ENCODE measurements at places on chromosomes 2 and 18. TPM values are rescaled to one million over a fixed set of nuclear protein-coding genes. Genes with fewer than 3 reads are reported as not detected.
A peak's percentile ranks its signal among the peaks of the same experiment; 100 is the strongest.

- H3K36me3 ChIP-seq = peaks cover 3% of the 10 kb centered on the region
- peaks cover 16% of the 10 kb centered on the region for H3K4me1 ChIP-seq
- no peak for DNase-seq
- H3K27me3 ChIP-seq = no peaks in the 10 kb centered on the region
- H3K27ac ChIP-seq = no peak overlapping the region
These were observed 8.2 kb downstream of the IL1A start for GRCh38 chr2:112776113-112776512.

DNA sequence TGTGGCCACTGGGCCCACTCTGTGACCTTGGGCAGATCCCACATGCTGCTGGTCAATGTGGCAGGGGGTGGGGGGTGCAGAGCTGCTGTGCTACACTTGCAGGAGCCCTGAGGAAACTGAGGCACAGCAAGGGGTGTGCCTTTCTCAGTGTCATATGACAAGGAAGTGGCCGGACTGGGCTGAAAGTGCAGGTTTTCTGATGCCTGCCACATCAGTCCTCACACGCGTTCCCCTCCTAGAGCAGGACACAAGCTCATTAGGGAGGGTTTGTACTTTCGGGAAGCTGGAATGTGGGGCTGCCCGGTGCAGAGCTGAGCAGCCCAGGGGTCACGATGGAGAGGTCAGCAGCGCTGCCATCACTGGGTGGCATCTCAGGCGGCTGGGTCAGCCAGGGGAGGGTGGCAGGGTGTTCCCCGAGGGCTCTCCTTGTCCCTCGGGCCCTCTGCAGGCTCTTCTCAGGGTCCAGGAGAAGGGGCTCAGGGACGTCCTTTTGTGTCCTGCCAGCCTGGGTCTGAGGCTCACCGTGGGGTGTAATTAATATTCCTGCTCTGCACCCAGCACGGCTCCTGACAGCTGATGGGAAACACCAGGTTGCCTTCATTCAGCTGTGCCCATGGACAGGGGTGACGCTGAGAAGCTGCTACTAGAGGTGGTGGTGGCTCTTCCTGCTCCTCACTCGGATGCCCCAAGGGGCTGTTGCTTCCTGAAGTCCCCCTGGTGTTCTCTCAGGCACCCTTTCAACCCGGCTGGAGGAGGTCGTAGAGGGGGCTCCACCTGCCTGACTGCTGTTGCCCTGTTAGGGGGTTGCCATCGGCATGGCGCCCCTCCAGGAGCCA, 62.1 kb upstream of the HDAC4 start:
- no peak overlapping the region for H3K4me3 ChIP-seq
- no peak for DNase-seq
- H3K27ac ChIP-seq = no peak overlapping the region
- no peaks in the 10 kb centered on the region for H3K27me3 ChIP-seq
- H3K4me1 ChIP-seq = peaks cover 11% of the 10 kb centered on the region

GRCh38 chr2:8242739-8243138, 439.1 kb upstream of the ID2 start:
- H3K4me3 ChIP-seq = no peak overlapping the region
- no peak overlapping the region for H3K27ac ChIP-seq
- peaks cover 36% of the 10 kb centered on the region for H3K4me1 ChIP-seq
- H3K36me3 ChIP-seq = no peaks in the 10 kb centered on the region
- no peak for DNase-seq

- no peak overlapping the region for H3K27ac ChIP-seq
- H3K4me1 ChIP-seq = peaks cover 12% of the 10 kb centered on the region
- H3K36me3 ChIP-seq = no peaks in the 10 kb centered on the region
- H3K4me3 ChIP-seq = no peak overlapping the region
- H3K27me3 ChIP-seq = no peaks in the 10 kb centered on the region
These were observed 269.0 kb downstream of the ICOS start for GRCh38 chr2:204205538-204205937.

DNA sequence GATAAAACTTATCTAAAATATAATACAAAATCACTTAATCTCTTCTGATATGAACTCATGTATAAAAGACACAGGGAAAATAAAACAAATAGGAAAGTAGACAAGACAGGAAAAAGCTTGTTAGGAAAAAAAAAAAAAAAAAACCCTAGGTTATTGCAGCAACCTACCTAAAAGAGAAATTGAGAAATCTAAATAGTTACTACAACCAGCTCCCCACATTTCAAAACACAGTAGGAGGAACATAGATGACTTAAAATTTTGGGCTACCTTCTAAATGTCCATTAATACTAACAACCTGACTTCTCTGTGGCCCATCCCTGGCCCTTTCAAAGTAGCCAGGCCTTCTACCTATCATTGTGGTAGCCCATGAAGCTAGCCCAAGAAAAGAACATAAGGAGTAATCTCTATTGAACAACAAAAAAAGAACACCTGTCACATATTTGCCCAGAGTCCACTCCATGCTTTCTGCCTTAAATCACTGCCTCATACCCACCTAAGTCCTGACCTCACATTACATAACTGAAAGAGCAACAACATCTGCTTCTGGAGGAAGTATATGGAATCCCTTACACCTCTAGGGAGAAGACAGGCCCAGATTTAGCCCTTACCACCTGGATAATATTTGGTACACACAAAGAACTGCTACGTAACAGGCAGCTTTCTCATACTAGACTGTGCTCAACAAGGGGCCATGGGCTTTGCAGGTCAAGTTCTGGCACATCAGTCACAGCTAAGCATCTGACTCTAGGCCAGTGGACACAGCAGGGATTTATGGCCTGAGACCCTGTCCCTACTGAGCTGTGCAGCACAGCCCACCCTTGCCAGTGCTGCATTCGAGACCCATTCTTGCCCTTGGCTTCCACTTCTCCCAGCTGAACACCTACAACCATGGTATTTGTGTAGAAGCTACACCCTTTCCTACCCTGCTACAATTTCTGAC, 8.5 kb downstream of the SUCLG1 start:
- peaks cover 14% of the 10 kb centered on the region for H3K4me1 ChIP-seq
- no peak overlapping the region for H3K4me3 ChIP-seq
- no peak for DNase-seq
- H3K27me3 ChIP-seq = no peaks in the 10 kb centered on the region
- peaks cover 5% of the 10 kb centered on the region for H3K36me3 ChIP-seq

DNA sequence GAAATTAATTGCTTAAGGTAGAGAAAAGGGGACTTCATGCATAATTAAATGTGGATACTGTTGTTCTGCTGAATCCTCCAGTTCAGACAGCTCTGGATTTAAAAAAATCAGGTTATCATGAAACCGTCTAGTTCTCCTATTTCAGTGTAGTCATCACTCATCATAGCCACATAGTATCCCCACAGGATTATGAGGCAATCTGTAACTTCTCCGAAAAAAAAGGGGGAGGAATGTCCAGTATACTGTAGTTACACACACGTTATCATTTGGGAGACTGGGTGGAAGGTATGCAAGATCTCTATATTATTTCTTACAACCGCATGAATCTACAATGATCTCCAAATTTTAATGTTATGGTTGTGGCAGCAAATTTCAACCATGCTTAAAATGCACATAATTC, 114.0 kb downstream of the HIBCH start:
- peaks cover 4% of the 10 kb centered on the region for H3K36me3 ChIP-seq
- DNase-seq = no peak
- no peaks in the 10 kb centered on the region for H3K27me3 ChIP-seq

- no peak for DNase-seq
- H3K4me3 ChIP-seq = peak overlapping the region; percentile 51
- no peaks in the 10 kb centered on the region for H3K36me3 ChIP-seq
These were observed 13.4 kb downstream of the DTYMK start for GRCh38 chr2:241673189-241673663.

DNA sequence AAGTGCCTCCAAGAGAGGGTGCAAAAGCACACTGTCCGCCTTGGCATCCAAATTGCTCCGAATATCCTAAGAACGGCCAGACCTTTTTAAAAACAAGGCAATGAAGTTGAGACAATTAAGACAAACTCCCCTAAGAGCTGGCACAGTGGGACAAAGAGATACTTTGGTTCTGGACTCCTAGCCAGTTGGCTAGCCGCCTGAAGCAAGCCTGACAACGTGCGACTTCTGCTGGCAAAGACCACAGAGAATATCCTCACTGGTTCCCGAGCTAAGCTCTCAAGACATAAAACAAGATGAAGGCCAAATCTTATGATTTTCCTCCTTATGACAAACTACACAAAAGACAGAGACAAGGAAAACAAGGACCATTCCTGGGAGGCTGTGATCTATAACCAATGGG, 32.7 kb downstream of the CHRNA1 start:
- no peak overlapping the region for H3K4me3 ChIP-seq
- H3K27me3 ChIP-seq = peaks cover 3% of the 10 kb centered on the region
- no peak for DNase-seq
- no peaks in the 10 kb centered on the region for H3K36me3 ChIP-seq
- H3K4me1 ChIP-seq = no peaks in the 10 kb centered on the region

- no peak for DNase-seq
- H3K36me3 ChIP-seq = no peaks in the 10 kb centered on the region
- H3K4me3 ChIP-seq = no peak overlapping the region
- H3K27ac ChIP-seq = no peak overlapping the region
- no peaks in the 10 kb centered on the region for H3K4me1 ChIP-seq
These were observed 1491.2 kb downstream of the LRP1B start for GRCh38 chr2:140639628-140640027.

DNA sequence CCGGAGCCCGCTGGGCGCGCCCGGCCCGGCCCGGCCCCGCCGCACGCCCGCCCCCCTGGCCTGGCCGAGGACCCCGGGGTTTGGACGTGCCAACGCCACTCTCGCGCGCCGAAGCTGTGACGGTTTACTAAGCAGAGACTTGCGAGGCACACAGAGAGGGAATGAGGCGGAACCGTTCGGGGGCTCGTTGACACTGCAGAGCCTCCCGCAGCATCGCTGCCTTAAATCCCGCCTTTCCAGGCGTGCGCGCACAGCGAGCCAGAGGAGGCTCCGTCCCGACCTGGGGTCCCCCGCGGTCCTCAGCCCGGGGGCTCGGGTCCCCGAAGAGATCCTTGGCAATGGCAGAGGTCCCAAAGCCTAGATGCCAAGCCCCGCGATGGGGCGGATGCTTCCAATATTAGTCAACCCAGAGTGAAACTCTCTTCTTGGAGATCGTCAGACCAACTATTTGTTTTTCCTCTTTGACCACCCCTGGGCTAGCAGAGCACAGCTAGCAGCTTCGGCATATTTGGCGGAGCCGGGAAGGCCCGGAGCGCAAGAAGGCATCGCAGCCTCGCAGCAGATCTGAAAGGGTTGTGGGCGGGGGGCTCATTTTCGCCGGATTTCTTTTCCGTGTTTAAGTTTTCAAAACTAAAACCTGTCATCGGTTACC, at the start of gene ZNF385B:
ZNF385B (minus strand) TSS at position 197 of the 652 bp plus-strand sequence.
- peak; percentile 23 for DNase-seq
- H3K27ac ChIP-seq = no peak within 1 kb of the TSS
- peaks cover 82% of the 10 kb centered on the region for H3K27me3 ChIP-seq

Gene FLACC1
- total RNA-seq = 1.0 TPM

Gene CCDC102B
- total RNA-seq = 6.5 TPM

Gene SCN3A
- 3.7 TPM for total RNA-seq

Gene MREG
- 10.4 TPM for total RNA-seq

Gene GCG
- total RNA-seq = 0.27 TPM
